ENCODE measurements at places on chromosomes 2 and 18.

GRCh38 chr2:237156031-237156856, 70.6 kb downstream of the COPS8 start:
- DNase-seq, result no peak

GRCh38 chr2:234952270-234953115, 676 bp downstream of the SH3BP4 start:
- DNase-seq, result no peak

DNA sequence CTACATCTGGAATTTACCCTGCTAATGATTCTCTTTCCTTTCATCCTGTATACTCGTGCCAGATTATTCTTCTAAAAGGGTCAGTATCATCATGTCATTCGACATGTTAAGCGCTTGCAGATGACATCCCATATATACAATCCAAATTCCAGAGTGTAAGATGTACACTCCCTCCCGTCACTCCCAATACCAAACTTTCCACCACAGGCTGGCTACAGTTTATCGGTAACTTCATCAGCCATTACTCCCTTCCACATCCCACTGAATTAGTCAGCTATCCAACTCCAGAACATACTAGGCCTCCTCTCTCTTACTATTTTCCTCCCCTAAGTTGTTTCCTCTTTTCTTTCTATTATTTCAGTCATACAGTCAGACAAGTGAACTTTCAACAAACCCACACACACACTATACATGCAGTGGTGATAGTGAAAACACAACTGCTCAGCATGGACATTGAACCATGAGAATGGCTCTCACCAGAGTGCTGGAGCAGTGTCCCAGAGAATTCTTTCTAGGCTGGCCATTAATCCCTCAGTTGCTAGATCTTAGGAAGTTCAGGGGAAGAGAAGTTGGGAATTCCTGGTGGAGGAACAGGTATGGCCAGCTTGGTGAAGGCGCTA, 10.6 kb upstream of the NMI start:
- DNase-seq, result no peak

GRCh38 chr2:11498543-11499034, 32.6 kb upstream of the E2F6 start:
- DNase-seq, result peak; percentile 72

- no peak for DNase-seq
Measured at GRCh38 chr18:26768385-26768784, 97.1 kb downstream of the AQP4 start.

DNA sequence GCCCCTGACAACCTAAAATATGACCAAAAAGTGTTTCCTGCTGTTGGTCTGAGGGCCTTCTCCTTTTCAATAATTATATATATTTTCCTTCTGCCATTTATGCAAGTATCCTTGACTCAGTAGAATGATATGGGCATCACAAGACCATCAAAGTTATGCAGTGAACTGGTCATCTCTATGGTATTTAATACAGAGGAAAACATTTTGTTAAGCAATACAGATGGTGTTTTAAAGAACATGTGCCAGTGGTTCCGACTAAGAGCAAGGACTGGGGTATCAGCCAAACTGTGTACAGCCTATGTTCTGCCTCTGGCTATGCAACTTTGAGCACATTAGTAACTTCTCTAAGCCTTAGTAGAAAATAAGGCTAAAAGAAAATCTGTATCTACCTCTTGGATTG, 179.0 kb downstream of the TRABD2A start:
- no peak for DNase-seq

DNA sequence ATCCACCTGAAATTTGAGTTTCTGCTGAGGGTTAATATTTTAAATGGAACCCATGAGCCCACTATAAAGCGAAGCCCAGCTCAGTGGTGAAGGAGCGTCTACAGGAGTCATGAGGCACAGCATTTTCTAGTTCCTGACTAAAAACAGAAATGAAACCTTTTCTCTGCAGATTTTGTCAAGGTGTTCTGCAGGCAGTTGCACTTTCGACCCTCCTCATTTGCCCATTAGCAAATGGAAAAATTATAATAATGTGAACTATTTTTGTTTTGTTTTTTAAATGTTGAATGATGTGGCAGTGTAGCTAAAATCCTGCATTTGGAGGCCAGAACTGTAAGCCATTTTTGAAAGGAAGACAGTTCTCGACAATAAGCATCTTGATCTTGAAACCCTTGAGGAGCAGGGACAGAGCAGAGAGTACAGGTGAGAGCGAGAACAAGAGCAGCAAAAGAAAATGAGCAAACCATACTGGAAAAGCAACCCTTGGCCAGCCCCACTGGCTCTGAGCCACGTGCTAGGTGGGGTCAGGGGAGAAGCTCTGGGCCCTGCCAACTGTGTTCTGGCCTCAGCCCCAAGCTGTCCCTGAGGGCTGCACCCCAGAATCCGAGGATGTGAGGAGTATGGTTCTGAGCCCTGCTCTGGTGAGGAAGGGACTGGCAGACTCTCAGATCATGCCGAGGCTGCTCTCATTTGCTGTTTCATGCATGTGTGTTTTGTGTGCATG, 26.4 kb upstream of the COPS8 start:
- no peak for DNase-seq

- DNase-seq, result no peak
Measured at GRCh38 chr2:35501076-35501475, 854.5 kb upstream of the CRIM1 start.

- DNase-seq, result no peak
Measured at GRCh38 chr2:150586858-150587257, 99.4 kb upstream of the RND3 start.

DNA sequence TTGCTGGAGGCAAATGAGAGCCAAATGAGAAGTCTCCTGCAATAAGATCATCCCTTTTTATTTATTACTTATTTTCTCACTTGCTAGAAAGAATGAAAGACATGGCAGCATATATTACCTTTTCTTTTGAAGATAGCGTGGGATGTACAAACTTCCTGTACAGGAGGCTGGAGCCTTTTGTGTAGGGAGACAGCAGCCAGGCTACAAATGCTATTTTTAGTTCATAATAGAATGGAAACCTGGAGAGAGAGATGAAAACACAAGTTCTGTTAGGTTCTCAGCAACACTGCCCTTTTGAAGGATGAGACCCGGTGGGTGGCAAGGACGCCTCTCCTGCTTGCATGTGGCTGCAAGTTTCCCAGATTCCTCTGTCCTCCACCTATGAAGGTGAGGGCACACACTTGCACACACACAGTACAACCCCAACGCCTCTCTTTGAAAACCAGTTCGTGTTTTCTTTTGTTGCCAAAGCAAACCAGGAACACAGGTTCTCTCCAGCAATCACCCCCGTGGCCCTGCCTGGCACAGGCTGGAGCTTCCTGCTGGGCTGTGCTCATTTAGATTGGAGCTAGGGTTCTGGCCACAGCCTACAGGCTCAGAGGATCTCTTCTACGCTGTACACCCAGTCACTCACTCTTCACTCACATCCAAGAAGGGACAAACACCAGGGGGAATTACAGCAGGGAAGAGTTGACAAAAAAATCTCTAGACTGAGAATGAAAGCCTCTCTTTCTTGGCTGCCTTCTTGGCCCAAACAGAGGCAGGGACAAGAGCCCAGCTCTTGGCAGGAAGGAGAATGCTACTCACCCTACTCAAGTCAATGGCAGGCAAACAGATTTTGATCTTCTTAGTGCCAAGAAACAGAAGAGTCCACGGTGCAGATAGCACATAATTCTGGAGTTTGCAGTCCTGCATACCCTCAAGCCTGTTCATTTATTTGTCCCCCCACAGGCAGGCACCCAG, 55.6 kb downstream of the MRPL35 start:
- DNase-seq, result no peak
